ENCODE measurements at places on chromosomes 4 and X.

GRCh38 chr4:142975618-142976017 is 129.5 kb upstream of the INPP4B start:
- DNase-seq: no peak

GRCh38 chrX:53065104-53065503 is 16.5 kb downstream of the GPR173 start:
- DNase-seq: no peak

DNA sequence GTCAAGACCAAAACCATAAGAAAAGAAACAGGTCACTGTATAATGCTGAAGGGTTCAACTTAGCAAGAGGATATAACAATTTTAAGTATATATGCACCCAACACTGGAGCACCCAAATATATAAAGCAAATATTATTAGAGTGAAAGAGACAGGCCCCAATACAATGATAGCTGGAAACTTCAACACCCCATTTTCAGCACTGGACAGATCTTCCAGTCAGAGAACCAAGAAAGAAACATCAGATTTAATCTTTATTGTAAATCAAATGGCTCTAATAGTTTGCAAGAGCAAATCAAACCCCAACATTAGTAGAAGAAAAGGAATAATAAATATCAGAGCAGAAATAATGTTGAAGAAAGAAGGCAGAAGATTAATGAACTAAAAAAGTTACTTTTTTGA is 36.2 kb downstream of the MAGED4 start:
- DNase-seq: no peak

DNA sequence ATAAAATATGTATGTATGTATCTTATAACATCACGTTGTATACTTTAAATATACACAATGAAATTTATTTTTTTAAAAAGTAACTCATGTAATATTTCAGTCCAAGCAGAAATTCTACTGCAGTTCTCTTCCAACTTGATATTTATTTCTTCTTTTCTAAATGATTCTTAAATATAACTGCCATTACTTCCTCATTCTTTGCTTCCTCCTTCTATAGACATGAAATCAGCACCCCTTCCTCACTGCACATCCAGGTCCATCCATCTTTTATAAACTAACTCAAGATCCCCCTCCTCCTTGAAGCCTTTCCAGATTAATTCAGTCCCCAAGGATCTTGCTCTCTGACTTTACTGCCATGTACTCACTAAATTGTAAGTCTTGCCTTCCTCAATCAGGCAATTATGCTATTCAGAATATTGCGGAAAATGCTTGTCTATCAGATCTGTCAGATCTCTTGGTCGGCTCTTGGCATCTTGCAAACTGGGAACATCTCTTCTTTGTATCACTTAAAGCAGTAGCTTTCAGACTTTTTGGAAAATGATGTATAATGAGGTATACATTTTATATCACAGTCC is 3.7 kb downstream of the GPRIN3 start:
- no peak for DNase-seq

DNA sequence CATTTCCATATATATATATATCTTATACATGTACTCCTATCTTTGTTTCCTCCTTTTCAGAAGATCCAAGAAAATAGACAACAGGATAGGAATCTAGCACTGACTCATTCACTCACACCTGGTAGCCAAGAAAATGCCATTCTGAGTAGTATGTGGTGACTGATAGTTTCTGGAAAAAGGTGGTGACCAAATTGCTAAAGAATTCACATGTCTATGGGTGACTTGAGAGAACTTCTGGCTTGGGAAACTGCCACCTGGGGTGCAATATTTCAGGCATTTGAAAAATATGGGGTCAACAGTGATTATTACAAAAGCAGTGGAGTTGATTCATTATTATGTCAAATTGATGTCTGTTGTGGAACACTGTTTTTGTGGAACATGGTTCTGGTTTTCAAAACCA is 605.1 kb downstream of the PCDH18 start:
- no peak for DNase-seq

DNA sequence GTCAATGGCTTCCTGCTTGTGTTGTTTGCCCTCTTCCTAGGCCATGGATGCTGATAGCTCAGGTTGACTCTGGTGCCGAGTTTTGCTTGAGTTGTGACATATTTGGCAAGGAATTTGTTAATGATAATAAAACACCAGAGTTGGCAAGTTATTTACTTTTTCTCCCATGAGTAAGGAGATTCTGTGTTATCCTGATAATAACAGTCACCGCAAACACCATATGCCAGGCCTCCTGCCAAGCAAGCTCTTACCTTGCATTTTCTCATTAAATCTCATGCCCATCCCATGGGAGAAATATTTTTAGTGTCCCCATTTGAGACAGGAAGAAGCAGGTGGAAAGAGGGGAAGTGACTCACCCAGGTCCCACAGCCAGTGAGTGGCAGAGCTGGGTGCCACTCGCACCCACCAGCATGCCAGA is 67.4 kb upstream of the CLCN4 start:
- no peak for DNase-seq

- no peak for DNase-seq
Observed at GRCh38 chr4:52788806-52789205, 37.6 kb upstream of the ERVMER34-1 start.

DNA sequence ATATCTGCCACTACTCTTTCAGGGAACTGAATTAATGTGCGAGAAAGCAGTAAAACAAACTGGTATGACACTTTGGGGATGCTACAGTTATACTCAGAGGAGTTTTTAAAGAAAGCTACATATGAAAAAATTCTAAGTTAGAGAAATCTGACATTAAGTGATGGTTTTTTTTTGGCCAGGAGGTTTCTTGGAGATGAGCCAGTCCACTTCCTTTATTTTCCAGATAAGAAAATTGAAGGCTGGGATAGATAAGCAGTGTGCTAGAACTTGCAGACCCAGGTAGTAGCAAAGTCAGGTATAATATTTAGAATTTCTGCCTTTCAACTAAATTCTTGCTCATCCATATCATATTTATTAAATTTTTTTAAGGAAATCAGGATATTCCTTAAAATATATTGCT is 106.8 kb downstream of the FAT4 start:
- DNase-seq: no peak

- no peak for DNase-seq
Observed at GRCh38 chr4:46804781-46805413, 104.1 kb downstream of the COX7B2 start.

DNA sequence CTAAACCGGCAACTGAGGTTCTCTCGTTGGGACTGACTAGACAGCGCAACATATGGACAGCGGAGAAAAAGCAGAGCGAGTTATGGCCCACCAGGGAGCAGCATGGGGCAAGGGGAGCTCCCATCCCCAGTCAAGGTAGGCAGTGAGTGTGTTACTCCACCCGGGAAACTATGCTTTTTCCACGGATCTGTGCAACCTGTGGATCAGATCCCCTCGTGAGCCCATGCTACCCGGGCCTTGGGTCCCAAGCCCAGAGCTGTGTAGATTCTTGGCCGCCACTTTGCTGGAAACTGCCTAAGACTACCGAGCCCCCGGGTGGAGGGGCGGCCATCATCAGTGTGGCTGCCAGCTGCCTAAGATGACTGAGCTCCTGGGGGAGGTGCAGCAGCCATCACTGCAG is 140.9 kb downstream of the PAPSS1 start:
- DNase-seq: no peak

- no peak for DNase-seq
Observed at GRCh38 chrX:43500996-43501694, 155.0 kb upstream of the MAOA start.
